ENCODE measurements at places on chromosomes 5 and 9.
A peak's percentile ranks its signal among the peaks of the same experiment; 100 is the strongest.

DNA sequence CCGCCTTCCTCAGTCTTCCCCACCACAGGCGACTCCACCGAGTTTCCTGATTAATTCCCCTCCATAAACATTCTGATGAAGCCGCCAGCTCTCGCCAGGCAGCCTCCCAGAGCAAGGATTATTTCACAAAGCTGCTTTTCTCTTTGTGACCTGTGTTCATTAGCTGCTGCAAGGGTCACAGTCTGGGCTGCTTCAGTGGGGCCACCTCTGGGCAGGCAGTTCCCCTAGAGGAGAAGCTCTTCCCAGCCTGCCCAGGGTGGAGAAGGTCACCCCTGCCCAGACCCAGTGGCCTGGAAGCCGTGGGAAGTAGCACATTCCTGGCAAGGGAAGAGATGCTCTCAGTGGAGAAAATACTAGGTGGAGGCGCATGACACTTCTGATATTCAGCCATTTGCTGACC lies 58.4 kb upstream of the RAPGEF1 start:
- no peak for DNase-seq

DNA sequence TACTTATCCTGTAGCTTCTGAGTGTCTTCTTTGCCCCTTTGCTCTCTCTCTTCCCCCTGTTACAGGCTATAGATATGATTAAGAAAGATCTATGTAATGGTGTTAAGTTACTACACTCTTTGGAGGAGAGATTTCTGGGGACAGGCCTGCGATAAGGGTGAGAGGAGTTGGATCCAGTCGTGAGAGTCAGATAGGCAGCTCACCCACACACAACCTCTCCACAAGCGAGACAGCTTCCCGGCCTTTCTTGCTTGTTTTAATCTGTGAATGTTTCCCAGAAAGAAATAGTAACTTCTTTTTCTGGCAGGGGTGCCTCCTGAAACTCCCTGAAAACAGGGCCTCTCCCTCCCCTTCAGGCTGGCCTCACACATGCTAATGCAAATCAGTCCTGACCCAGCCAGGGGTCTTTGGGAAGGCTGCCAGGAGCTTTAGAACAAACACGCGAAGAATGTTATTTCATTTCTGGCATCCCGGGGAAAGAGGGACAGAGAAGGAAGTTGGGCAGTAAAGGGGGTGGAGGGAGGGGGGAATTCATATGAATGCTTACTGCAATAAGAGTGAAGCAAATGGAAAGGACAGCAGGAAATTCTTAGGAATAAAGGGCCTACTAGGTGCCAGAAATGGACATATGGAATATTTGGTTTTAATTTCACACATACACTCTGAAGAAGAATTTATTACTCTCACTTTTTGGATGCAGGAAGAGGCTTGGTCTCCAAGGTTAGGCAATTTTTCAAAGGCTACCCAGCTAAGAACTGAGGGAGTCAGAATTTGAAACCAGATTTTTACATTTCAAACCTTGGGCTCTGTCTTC lies 215.8 kb upstream of the TRIM32 start:
- DNase-seq: peak; percentile 94

- no peak for DNase-seq
Observed at GRCh38 chr5:56493308-56493707, 260.2 kb upstream of the ANKRD55 start.

- DNase-seq: no peak
Observed at GRCh38 chr5:142235050-142235797, 89.6 kb downstream of the SPRY4 start.

- peak; percentile 57 for DNase-seq
Observed at GRCh38 chr9:128470560-128470959, 14.8 kb downstream of the ODF2 start.

DNA sequence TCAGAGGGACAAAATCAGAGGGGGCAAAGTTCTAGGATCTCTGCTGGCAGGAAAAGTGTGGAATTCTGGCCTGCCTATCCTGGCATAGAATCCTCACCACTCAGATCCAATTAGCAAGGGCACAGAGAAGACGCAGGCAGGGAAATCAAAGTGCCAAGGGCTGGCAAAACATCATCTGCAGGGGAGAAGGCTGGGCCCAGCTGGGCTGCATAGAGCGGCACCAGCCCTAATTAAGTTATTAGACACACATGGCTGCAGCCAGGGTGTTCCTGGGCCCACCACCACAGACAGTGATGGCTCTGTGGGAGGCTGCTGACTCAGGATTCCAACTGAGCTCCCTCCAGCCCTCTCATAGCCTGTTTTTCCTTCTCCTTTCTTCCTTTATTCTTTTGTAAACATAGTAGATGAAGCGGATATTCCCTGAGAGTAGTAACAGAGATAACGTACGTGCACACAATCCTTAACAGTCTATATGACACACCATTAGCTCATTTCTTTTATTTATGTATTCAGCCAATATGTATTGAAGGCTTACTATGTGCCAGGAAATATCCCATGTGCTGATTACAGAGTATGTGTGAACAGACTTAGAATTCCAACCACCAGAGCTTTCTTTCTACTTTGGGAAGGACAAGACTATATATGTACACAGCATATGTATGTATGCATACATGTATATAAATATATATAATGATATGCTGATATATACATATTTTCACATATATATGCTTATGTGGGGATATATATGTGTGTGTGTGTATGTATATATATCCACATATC lies 236.1 kb downstream of the ASTN2 start:
- DNase-seq: peak; percentile 32

DNA sequence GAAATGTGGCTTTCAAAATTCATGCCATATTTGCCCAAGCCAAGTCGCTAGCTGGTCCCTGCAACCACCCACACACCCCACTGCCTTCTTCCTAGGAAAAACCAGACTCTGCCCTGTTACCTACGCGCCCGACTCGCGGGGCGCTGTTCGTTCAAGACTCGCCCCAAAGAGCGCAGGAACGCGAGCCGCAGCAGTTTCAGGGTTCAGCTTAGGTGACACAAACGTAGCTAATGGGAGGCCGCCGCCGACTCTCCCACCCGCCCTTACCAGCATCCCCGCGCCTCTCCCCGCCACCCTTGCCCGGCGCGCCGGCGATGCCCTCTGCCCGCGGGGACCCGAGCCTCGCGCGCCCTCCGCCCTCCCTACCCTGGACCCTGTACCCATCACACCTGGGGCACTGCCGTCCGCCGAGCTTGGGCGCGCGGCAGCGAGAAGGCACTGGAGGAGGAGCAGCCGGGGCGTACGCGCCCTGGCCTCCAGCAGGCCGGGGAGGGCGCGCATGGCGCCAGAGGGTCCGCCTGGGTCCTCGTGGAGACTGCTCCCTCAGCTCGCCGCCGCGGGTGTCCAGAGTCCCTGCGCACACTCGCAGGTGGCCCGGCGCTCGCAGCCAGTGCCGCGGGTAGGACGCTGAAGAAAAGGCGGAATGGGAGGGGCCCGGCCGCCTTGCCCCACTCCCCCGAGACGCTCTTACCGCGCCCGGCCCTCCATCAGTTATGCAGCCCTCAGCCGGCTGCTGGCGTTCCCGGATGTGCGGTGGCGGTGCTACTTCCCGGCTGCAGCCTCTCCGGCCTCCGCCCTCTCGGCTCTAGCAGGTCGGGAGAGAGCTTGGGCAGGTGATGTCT lies at the start of gene EMB:
EMB (minus strand) TSS at position 638 of the 842 bp plus-strand sequence; CDS start at position 501, 137 bp downstream.
- peak; percentile 34 for DNase-seq

DNA sequence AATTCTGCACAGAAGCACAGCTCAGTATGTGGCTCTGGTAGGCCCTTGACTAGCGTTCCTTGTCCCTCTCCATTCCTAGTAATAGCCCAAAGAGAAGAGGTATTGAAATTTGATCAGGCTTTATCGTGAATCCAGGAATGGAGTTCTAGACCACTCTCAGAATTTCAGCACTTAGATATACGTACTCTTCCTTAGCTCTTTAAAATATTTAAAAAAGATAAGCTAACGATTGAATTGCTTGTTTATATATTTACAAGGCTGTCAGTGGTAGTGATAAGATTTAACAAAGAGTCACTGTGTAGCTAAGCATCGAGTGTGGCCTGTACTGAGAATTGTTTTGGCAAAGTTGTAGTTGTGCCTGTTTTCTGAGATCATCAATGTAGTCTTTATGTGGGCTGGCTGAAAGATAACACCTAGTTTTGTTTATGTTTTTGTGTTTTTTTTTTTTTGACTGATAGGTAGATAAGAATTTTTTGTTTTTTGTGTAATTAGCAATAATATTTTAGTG lies 2.5 kb downstream of the KIAA1958 start:
- no peak for DNase-seq

DNA sequence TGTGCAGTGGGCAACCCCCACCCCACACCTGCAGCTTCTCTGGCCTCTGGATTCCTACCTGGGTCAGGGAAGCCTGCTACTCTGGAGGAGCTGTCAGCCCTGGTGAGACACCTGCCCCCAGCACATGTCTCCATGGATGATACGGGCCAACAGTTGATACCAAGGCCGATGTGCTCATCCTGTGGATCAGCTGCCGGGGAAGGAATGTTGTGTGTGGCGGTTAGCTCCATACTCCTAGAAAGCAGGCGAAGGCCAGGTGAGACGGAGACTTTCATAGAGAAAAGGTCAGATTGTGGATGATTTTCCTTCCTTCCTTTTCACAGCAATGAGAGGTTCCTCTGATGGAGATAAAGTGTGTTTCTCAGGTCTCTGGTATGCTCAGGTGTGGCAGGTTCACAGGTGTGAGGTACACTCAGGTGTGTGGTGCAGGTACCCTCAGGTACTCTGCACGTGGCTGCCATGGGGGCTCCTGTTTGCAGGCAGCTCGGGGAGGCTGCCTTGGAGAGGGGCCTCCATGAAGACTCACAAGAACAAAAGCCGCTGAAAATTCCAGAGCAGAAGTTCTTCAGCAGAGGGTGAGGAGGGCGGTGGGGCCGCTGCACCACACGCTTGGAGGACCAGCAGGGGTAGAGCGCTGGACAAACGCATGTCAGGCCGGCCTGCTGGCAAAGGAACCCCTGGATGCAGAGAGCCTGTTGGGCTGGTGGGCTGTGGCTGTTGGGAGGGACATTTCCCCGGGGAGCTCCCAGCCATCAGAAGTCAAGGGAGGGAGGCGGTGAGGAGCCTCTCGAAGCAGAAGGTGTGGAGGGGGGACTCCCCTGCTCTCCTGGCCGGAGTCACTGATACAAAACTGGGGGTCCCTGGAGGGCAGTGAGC lies 5.1 kb upstream of the AHRR start:
- DNase-seq: no peak

GRCh38 chr9:28378231-28378630 lies 805.0 kb upstream of the C9orf72 start:
- peak; percentile 11 for DNase-seq

GRCh38 chr9:128056887-128057723 lies 10.0 kb downstream of the NAIF1 start:
- no peak for DNase-seq

- no peak for DNase-seq
Observed at GRCh38 chr5:159792180-159792579, 124.1 kb upstream of the ADRA1B start.

- DNase-seq: peak; percentile 9
Observed at GRCh38 chr9:79567671-79568098, 4.1 kb upstream of the TLE4 start.

GRCh38 chr9:133352635-133353340 lies 3.5 kb downstream of the SURF1 start:
- DNase-seq: no peak

DNA sequence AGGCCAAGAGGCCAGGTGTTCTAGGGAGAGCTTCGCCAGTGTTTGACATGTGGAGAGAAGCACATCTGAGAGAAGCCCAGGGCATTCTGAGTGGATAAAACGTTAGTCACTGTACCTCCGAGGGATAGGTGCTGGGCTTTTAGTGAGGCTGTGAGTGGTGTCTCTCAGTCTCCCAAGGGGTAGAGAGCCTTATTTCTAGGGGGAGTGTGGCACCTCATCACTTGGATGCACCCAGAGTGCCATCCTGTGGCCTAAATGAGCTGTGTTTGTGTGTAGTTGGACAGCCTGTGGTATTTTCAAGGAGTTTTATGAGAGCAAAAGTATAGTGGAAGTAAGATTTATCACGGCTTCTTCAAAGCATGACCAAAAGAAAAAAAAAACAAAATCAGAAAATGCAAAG lies 1046.9 kb upstream of the WWC1 start:
- peak; percentile 35 for DNase-seq

- peak; percentile 51 for DNase-seq
Observed at GRCh38 chr5:157359356-157360055, 93.6 kb downstream of the CYFIP2 start.

- DNase-seq: peak; percentile 92
Observed at GRCh38 chr5:142821733-142822487, 51.7 kb downstream of the ARHGAP26 start.

GRCh38 chr5:54862036-54862435 lies 123.4 kb downstream of the ESM1 start:
- no peak for DNase-seq

DNA sequence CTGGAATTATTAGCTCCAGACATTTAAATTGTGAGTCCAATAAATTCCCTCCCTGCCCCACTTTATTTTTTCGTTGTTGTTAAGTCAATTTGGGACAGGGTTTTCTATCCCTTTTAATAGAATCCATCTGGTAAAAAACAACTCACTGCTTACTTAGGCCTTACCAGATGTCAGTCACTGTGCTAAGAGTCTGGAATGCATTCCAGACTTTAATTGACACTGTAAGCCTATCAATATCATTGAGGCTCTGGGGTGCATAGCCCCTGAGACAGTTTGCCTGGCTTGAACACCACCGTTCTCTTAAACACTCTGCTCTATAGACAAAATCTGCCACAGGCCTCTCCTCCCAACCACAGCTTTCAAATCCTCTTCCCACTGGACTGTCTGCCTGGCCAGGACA lies 175.9 kb downstream of the NSG2 start:
- DNase-seq: no peak

DNA sequence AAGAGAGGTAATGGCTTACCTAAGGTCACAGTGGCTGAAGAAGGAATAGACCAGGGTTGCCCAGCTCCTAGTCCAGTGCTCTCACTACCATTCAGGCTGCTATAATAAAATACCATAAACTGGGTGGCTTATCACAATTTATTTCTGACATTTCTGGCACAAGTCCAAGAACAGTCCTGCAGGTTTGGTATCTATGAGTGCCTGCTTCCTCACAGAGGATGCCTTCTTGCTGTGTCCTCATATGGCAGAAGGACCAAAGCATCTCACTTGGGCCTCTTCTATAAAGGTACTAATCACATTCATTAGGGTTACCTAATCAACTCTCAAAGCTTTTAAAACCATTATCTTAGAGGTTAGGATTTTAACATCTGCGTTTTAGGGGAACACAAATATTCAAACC lies 17.2 kb downstream of the STARD4 start:
- no peak for DNase-seq

- peak; percentile 31 for DNase-seq
Observed at GRCh38 chr9:99720455-99721050, 101.1 kb upstream of the NR4A3 start.

DNA sequence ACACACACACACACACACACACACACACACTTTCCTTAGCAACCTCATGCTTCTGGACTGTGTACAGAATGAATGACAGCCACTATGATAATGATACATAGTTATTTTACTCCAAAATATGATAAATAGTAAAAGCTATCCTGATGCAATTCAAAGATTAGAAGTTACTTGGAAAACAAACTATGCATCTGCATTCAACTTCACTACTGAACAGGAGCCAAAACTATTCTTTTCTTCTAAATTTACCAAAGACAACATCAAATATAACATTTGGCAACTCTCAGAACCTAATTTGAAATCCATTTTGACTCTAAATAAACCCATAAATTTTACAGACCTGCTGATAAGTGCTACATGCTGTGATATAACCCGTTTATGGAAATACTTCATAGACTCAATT lies 33.3 kb downstream of the GLIS3 start:
- DNase-seq: no peak
